Osteoblast (primary cell): ENCODE measurements at places on chromosomes 2 and 18. TPM values are rescaled to one million over a fixed set of nuclear protein-coding genes. Genes with fewer than 3 reads are reported as not detected.

Gene PFN4
- total RNA-seq: 0.88 TPM in 1 of 2 replicates, not detected in the other

Gene BOLA3
- 17.4 and 17.7 TPM in 2 replicates for total RNA-seq

GRCh38 chr2:101223814-101224231 is 28.9 kb upstream of the CNOT11 start:
- no peaks in the 10 kb centered on the region for H3K4me1 ChIP-seq
- DNase-seq: peak; percentile 66
- H3K36me3 ChIP-seq: no peaks in the 10 kb centered on the region

Gene DUSP19
- 2.4 and 2.9 TPM in 2 replicates for total RNA-seq

- no peak overlapping the region for H3K4me3 ChIP-seq
- DNase-seq: no peak
- no peaks in the 10 kb centered on the region for H3K36me3 ChIP-seq
- H3K4me1 ChIP-seq: no peaks in the 10 kb centered on the region
Measured at GRCh38 chr2:184370954-184371353, 227.4 kb upstream of the ZNF804A start.

Gene LRRTM4
- total RNA-seq: under 0.01 TPM in 1 of 2 replicates, not detected in the other
